ENCODE measurements at places on chromosomes 6 and 20.

GRCh38 chr6:43741829-43742228 is 28.2 kb upstream of the VEGFA start:
- DNase-seq, result no peak

DNA sequence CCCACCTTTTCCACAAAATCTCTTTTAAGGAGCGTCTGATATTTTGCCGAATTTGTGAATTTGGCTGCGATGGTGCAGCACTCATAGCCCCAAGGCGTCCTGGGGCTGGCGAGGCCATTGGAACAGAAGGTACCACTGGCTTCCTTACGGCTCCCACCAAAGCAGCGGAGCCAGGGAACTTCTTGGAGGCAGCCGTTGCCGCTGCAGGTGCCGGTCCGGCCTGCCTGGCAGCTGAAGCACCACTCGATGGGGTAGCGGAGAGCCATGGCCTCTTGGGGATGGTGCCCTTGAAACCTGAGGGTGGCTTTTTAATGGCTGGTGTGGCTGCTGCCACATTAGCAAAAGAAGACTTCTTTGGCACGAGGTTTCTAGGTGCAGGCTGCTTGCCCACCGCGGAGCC is 29.8 kb downstream of the DIDO1 start:
- DNase-seq, result no peak

- DNase-seq, result no peak
These were observed 48.5 kb downstream of the FHL5 start for GRCh38 chr6:96611342-96611991.

DNA sequence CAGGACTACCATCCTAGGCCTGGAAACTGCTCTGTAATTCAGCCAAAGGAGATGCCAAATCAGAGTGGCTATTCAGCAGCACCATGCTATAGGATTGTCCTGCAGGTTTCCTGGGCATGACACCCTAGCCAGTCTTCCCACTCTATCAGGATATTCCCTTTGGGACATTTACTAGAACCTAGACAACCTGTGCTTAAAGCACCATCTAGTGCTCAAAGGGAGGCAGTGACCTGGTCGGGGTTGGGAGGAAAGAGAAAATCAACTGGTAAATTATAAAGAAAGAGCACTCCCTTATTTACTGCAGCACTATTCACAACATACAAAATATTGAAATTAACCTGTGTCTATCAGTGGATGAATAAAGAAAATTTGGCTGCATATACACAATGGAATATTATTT is 67.2 kb upstream of the SMLR1 start:
- no peak for DNase-seq

- DNase-seq, result no peak
These were observed 207.8 kb downstream of the JARID2 start for GRCh38 chr6:15453622-15454021.

DNA sequence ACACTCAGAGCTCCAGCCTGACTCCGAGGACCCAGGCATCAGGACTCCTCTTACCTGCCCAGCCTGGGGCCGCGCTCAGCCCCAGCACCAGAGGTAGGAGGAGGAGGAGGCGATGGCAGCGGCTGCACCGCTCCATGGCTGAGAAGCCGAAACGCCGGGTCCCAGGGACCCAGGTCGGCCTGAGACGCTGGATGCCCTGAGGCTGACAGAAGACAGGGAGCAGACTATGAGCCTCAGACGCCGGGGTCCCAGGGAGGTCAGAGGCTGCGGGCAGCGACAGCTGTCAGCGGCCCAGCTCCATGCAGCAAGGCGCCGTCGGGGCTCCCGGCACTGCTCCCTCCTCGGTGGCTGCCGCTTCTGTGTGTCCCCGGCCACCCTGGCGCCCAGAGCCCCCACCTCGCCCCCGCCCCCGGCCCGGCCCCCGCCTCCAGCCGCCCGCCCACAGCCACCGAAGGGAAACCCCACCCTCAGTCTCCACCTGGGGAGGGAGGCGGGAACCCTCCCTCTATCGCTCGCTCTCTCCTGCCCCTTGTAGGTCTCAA is at the start of gene COL11A2:
TSS of gene COL11A2 (minus strand) at position 363 of the 542 bp plus-strand sequence. CDS start at position 136, 227 bp downstream.
- peak; percentile 47 for DNase-seq

- DNase-seq, result no peak
These were observed 20.4 kb upstream of the LAMA4 start for GRCh38 chr6:112274774-112275173.

DNA sequence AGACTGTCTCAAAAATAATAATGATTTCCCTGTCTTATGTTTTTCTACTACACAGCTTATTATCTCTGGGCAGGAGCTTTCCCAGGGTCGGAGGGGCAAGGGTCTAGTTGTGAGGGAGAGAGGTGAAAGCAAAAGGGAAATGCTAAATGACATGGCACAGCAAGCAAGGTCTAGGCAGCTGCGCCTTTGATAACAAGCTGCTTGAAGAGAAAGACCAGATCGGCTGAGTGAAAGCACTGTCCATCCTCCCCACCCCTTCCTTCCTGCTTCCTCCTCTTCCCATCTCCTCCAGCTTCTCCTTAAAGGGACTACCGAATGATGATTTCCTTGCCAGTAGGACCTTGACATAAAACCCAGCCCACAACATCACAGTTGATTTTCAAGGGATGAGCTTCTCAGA is 158.1 kb upstream of the AKAP12 start:
- DNase-seq, result no peak

DNA sequence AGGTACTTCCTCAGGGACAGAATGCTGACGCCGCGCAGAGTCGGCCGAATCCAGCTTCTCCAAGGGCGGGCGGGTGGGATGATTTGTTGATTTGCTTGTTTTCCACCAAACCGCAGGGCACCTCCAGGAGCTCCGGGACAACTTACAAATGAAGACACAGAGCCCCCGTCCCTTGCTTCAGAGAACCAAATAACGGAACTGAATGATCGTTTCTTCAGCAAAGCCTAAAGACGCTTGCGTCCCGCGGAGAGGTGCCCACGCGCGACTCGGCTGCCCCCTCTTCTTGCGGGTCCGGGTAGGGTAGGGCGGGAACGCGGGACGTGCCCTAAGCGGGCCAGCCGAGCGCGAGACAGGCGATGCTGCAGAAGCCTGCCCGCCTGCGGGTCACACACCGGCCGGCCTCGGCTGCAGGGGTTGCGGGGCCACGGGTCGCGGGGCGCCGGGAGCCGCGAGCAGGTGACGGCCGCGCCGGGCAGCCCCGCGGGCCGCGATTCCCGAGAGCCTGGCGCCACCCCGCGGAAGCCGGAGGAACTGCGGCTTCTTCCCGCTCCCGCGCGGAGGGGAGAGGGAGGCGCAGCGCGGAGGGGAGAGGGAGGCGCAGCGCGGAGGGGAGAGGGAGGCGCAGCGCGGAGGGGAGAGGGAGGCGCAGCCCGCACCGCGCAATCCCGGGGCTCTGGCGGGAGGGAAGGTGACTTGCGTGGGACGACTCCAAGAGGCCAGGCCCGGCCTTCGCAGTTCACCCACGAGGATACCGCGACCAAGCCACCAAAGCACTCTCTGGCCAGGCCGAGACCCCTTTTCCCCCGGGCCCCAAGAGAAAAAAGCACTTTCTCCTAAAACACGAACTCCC is 7.7 kb upstream of the FOXF2 start:
- peak; percentile 86 for DNase-seq

GRCh38 chr6:157151989-157152388 is 171.3 kb downstream of the TMEM242 start:
- peak; percentile 52 for DNase-seq

- DNase-seq, result no peak
These were observed 74.5 kb downstream of the DACT2 start for GRCh38 chr6:168244961-168245551.

- no peak for DNase-seq
These were observed 200.5 kb upstream of the ARG1 start for GRCh38 chr6:131372535-131372934.

DNA sequence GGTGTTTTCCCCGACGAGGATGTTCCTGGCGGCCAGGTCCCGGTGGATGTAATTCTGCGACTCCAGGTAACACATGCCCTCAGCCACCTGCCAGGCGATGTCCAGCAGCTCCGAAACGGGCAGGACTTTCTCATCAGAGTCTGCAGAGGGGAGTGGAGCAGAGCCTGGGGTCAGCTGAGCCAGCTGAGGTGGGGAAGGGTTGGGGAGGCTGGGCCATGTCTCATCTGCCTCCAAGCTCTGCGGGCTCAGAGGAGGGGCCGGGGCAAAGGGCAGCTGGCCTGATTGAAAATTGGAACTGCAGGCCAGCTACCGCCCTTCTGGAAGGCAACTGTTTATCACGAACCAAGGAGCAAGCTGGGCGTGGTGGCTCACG is 6.4 kb downstream of the PTK6 start:
- no peak for DNase-seq

DNA sequence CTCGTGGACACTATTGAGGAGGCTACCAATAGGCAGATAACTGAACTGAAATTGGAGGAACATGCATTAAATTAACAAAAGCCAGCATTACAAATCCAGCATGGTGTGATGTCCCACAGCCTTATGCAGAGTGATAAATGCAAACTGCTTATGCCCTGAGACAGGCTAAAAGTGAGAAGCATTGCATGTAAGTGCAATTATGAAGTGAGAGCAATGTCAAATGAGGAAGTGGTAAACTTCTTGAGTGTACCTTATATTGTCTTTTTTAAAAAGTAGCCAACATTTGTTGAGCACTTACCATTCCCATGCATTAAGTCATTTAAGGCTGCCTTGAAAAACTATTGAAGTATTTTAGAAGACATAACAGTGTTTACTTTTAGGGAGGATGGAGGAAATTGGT is 212.2 kb downstream of the TBC1D7 start:
- DNase-seq, result no peak

DNA sequence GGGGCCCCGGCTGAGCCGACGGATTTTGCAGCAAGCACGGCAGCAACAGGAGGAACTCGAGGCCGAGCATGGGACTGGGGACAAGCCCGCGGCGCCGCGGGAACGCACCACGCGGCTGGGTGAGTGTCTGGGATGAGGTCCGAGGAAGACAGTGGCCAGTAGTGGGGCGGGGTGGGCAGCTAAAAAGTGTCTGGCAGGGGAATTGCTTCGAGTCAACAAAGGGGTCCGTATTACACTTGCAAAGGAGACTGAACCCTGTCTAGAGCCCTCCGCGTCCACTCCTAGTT is 356 bp downstream of the BYSL start:
- no peak for DNase-seq

- no peak for DNase-seq
These were observed 19.0 kb downstream of the DLL1 start for GRCh38 chr6:170271771-170272314.

- no peak for DNase-seq
These were observed 2.7 kb upstream of the BTN2A2 start for GRCh38 chr6:26380256-26380655.

DNA sequence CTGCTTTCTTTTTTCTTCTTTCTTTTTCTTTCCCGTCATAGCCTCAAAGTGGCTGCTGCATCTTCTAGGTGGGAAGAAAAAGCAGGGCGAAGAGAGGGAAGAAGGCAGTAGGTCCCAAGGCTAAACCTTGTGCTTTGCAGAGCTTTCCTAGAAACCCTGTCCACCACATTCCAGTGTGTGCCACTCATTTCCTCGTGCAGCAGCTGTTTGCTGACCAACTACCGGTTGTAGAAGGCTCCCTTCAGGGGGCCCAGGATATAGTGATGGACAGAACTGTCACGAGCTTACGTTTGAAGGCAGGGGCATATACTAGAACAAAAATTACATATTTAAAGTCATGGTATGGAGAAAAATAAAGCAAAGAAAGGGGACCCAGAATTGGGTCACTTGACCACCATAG is 103.0 kb downstream of the SASH1 start:
- DNase-seq, result no peak

DNA sequence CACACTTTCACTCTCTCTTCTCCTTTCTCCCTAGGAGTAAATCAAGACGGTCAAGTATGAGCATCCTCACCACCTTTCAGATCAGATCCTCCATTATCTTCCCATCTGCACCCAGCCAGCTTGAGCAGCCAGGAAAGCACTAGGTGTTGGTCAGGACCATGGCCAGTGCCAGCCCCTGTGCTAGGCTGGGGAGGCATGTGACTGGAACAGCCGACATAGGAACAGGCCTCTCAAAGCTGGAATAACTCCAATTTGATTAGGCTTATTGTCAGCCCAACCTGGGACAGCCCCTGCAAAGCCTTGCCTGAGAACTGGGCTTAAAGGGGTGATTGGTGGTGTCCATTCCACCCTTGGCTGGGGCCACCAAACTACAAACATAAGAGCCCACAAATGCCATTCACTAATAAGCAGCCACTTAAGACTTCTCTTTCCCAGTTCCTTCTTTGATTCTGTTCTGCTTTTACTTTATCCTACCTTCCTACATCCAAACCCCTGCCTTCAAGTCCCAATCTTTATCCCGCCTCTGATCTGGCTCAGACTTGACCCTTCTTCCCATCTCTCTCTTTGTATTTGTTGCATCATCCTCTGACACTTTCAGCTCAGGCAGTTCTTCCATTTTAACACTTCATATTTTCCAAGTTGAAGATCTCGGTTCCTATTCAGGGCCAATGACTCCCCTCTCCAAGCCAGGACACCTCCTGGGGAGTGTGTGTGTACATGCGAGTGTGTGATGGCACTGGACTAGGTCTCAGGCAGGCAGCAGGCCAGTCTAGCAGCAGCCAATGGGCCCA is 4.5 kb upstream of the TREM2 start:
- DNase-seq, result no peak

DNA sequence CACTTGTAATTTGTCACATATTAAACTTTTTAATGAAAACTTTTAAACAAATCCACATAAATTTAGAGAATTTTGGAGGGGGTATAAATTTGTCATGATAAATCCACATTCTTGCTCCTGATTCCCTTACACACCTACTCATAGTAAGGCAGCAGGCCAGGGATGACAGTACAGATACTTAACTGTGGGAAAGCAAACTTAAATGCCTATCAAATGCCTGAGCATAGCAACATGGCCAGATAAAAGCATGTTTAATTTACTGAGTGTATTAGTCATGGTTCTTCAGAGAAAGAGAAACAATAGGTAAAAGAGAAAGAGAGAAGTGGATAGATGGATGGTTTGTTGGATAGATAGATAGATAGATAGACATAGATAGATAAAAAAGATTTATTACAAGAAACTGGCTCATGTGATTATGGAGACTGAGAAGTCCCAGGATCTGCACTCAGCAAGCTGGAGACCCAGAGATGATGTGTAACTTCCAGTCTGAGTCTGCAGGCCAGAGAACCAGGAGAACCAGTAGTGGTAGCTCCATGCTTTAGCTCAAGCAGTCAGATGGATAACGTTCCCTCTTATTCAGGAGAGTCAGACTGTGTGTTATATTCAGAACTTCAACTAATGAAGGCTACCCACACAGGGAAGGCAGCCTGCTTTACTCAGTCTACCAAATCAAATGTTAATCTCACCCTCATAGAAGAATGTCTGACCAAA is 15.9 kb upstream of the ADGRF1 start:
- DNase-seq, result no peak

DNA sequence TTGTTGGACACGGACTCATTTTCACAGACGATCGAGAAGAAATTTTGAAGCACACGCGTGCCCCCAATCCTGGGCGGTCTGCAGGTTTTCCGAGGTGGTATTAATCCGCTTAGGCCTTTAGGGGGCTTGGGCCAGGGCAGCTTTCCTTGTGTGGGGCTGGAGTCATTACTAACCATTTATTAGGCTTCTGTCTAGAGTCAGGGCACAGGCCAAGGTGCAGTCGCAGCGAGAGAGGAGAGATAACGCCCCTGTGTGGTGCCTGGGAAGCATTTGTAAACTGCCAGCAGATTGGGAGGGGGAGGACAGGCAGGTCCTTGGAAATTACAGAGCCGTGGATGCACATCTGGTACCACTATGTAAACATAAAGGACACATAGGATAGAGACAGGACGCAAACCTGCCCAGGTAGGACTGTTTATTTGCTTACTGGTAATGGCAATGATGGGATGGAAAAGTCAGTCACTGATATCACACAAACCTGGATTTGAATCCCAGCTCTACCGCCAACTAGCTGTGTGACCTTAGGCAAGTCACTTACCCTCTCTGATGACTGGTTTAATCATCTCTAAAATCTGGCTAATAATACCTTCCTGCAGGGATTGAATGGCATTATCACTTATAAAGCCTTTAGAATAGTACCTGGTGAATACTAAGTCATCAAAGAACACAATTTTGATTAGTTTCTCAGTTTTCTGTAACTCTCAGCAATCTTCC is 76.4 kb downstream of the TMEM242 start:
- no peak for DNase-seq

Measured in retina (tissue), 1 donor.